ENCODE measurements at places on chromosomes 12 and 14. TPM values are rescaled to one million over a fixed set of nuclear protein-coding genes. Genes with fewer than 3 reads are reported as not detected.

DNA sequence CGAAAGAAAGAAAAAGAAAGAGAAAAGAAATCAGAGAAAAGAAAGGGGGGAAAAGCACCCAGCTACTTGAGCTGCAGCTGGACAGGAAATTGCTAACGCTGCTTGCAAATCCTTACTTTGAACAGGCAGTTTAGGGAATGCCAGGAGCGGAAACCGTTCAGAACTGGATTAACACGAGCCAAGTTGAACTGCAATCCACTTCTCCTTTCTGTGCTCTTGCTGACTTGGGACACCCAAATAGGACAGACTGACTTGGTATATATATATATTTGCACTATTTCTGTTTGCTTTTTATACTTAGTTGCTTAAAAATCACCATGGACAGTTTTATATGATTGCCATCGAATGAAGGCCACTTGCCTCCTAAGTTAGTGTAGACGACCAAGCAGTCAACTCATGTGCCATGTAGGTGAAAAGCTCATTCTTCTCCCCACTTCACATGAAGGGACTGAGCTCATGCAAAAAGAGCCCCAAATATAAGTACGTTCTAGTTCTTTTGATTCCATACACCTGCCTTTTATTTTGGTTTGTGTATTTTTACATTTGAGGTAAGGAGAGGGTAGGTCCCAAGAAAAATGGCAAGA is 5.5 kb downstream of the DUSP6 start:
- DNase-seq, result peak; percentile 73

The GRIP1 gene
- polyA plus RNA-seq, result 0.89 TPM

DNA sequence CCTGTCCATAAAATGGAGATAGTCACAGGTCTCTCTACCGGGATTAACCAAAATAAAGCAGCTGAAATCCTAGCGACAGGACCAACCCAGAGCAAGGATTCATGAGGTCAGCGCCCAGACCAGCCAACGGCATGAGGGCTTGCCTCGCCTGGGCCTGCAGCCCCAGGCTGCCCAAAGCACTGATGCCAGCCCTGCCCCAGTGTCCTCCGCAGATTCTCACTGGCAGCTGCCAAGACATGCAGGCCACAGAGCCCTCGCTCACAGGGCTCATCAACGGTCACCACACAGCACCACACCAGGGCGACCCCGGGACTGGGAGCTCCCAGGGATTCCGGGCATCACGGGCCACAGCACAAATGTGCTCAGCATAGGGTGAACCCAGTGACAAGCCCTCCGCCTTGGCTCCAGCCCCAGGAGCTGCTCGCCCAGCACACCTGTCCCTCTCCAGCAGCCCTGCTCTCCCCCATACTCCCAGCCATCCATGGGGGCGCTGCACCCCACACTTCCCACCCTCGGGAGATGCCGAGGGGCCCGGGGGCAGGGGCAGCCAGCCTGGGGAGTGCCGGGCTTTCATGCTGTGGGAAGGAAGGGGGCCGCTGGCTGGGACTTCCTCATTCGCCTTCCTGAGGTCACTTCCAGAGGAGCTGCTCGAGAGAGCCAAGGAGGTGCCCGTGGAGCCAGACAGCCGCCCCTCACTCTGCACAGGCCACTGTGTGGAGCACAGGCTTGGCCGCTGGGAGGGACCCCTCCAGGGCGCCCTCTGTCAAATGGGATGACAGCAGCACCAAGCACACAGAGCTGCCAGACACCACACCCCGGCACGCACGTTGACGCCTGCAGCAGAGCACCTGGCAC is 14.1 kb downstream of the RAB35 start:
- no peak for DNase-seq

DNA sequence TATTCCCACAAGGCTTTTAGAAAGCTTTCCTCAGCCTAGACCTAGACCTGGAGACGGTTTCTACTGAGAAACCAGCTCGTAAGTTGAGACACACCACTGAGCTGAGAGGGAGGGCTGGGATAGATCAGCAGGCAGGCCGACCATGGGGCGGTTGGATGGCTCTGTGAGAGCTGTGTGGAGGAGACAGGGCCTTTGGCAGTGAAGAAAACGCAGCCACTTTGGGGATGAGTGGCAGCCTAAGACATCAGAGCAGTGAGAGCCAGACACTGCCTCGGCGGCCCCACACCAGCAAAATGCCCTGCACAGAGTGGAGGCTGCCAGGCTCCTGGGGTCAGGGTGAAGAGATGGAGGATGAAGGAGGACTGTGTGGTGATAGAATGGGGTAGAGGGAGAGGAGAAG is 46.0 kb downstream of the CACNA2D4 start:
- no peak for DNase-seq
